CD4-positive, alpha-beta T cell treated with Interleukin-10 for 1 hour (primary cell): ENCODE measurements at places on chromosomes 6 and 20.

DNA sequence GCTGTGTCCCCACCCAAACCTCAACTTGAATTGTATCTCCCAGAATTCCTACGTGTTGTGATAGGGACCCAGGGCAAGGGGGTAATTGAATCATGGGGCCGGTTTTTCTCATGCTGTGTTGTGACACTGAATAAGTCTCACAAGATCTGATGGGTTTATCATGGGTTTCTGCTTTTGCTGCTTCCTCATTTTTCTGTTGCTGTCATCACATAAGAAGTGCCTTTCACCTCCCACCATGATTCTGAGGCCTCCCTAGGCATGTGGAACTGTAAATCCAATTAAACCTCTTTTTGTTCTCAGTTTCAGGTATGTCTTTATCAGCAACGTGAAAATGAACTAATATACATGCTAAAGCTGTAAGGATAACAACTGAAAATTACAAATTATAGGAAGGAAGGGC is 88.3 kb downstream of the CDYL start:
- DNase-seq = no peak

GRCh38 chr20:7389216-7389615 is 551.0 kb downstream of the HAO1 start:
- no peak for DNase-seq

DNA sequence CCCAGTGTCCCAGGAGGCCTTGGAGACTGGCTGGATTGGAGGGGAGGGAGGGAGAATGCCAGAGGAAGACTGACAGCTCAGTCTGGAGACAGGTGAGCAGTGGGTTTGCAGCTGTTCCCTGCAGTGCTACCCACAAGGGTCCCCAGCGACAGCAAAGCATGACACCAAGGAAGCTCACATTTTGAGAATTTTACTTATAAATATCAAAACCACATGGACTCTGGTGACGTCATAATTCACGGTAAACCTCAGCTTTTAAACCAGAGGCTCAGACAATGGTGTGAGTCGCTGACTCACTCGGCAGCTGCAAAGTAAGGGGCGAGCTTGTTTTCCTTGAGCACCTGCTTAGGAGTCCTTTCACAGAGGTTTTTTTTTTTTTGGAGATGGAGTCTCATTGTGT is 65.2 kb downstream of the THBS2 start:
- no peak for DNase-seq

- DNase-seq = no peak
Measured at GRCh38 chr6:2658788-2659187, 91.9 kb downstream of the MYLK4 start.

- DNase-seq = no peak
Measured at GRCh38 chr6:108801366-108801765, 46.9 kb upstream of the ARMC2 start.

GRCh38 chr6:158816329-158816728 is 2.8 kb downstream of the EZR start:
- DNase-seq = peak; percentile 49

DNA sequence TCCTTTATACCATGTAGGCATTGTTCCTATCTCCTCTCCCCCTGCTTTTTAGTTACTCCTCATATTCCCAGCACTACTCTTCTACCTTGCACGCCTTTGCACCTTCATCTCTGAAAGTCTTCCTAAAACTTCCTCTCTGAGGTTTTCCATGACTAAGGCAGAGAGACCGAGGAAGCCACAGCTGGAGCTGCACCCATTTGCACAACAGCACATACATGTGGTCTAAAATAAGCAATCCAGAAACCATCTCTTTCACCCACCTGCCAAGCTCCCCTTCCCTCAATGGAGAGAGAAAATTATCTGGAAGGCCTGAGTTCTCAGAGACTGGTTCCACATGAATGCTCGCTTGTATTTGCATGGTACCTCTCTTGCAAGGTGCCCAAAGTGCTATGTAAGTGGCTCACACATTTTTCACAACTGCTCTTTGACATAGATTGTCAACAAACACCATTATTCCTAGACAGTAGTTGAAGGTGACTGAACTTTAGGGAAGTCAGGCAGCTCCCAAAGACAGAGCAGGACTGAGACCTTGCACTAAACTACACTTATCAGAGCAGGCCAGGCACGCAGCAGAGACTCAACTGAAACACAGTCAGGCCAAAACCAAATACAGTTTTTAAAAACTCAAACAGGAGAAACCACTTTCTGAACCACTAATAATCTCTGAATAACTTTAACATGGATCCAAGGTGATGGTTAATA is 313.2 kb downstream of the TFAP2A start:
- no peak for DNase-seq

GRCh38 chr6:136647363-136647852 is 97.2 kb upstream of the MAP7 start:
- peak; percentile 74 for DNase-seq

DNA sequence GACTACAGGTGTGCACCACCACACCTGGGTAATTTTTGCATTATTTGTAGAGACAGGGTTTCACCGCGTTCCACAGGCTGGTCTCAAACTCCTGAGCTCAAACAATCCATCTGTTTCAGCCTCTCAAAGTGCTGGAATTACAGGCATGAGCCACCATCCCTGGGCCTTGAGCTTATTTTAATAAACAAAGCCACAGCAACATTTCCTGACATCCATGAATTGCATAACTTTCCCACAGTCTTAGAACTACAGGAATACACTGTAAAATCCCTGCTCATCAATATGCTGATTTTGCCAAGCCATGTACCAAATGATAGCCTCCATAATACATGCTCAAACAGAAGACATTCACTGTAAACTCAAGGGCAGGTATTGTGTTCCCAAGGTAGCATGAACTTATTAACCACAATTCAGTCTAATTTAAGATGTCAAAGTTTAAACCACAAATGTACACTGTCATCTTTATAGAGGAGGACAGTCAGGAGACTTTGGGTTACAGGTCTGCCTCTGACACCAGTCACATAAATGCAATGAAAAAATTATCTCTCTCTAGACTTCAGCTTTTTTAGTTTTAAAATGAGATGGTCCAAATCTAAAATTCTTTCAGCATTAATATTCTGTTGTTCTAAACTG is 40.0 kb downstream of the NUDT3 start:
- DNase-seq = no peak

GRCh38 chr6:161418463-161418945 is 144.6 kb upstream of the AGPAT4 start:
- peak; percentile 49 for DNase-seq

DNA sequence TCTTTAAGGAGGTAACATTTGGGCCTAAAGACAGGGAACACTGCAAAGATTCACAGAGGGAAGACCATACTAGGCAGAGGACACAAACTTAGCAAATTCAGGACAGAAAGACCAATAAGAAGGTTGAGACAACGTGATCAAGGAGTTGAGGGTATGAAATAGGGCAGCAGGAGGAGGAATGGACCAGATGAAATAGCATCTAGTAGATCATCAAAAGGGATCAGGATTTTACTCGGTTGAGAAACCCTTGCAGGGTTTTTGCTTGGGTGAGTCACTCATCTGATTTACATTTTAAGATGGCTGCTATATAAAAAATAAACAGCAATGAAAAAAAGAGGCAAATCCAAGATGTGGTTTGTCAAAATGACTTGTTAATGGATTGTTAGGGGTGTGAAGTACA is 4.7 kb downstream of the BCLAF1 start:
- peak; percentile 33 for DNase-seq

GRCh38 chr20:35260426-35260825 is 17.5 kb downstream of the MMP24OS start:
- no peak for DNase-seq

GRCh38 chr6:106187424-106187982 is 101.4 kb downstream of the PRDM1 start:
- no peak for DNase-seq

DNA sequence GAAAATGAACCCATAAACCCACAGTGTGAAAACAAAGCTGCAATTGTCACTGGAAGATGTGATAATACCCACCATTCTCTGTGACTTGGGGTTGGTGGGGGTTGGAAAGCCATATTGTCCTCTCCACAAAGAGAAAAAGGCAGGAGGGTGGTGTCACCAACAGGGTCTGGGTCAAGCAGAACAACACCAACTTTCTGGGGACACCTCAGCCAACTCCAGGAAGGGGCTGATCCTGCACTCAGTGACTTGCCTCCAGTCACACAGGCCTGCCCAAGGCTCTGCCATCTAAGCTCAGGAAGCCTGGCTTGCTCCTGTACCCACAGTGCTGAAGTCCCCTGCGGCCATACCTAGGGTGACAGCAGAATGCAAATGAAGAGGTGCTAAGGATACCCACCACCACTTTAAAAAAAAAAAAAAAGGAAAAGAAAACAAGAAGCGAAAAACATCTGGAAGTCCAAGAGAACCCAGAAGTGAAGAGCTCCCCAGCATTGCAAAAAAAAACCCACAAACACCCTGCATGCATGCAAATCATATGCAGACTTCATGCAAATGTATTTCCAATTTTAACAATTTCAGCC is 110.6 kb downstream of the PREX1 start:
- no peak for DNase-seq

GRCh38 chr6:46963039-46963438 is 41.3 kb upstream of the ADGRF5 start:
- DNase-seq = no peak

DNA sequence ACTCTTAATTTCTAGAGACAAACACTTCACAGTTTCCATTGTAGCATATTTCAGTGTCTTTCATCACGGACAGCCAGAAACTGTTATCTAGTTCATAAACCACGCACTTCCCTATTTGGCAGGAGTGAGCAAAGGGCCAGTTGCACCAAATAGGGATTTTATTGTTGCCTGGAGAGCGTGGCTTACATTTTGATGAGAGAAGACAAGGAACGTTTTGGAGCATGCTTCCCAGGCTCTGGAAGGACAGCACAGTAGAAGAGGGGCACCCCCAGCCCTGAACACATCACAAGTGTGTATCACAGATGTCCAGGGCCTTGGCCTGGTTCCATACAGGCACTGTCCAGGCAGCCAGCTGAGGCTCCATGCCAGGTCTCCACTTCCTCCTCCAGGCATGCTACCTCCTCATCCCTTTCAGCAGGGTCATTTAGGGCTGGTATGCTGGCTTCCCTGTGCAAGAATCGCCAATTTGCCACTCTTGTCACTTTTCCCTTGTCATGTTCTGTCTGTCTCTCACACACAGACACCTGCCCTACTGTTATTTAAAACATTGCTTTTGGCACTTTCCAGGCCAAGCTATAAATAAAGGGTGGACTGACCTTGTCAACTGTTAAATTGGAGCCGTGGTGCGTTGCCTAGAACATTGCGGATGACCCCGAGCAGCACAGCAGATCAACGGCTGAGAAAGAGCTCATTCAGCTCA is 235.0 kb upstream of the GMDS start:
- no peak for DNase-seq
